ENCODE measurements at places on chromosomes 11 and 22.

DNA sequence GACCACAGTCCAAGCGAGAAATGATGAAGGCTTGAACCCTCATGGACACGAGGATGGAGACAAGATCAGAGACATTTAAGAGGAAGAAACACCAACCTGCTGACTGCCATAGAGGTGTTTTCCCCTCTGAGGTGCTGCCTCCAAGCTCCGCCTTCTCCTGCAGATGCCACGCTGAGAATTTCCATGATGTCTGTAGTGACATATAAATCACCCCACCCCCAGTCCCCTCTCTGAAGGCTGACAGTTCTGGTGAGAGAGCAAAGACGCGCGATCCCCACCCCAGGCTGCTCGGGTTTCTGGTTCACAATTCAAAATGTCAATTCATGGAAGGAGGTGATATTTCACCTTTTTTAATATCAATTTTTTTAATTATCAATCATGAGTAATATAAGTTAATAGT, 28.2 kb downstream of the LRRC32 start:
- DNase-seq: no peak

DNA sequence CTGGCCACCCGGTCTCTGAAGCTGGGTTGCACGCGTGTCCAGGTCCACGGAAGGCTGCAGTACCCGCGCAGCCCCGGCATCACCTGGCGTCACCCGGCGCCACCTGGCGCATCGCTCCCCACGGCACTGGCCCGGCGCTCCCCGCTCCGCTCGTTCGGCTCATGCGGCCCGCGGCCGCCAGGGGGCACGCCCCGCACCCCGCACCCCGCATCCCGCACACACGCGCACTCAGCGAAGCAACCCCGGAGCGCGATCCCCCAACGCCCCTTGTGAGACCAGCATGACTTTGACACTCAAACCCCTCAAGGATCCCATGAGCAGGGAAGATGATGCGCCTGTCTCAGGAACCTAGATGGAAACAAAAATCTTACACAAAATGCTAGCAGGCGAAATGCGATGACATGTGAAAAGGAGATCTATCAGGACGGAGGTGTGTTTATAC, 11.9 kb downstream of the B3GNT6 start:
- DNase-seq: peak; percentile 28

DNA sequence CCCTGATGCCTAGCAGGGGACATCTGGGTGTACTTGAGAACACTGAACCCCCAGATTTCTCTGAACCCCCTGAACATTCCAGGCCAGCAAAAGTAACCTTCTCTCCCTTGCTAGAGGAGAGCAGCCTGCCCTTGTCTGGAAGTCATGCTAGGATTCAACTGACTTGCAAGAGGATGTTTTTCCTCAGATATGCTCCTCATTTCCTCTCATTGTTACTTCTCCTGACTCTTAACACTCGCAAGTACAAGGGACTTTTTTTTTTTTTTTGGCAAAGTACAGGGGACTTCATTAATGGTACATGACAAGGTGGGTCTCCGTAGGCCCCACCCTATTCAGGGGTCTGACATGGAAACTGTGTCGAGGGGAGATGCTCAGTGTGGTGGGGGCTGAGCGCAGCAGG, 6.3 kb upstream of the MCHR1 start:
- no peak for DNase-seq

GRCh38 chr11:79150966-79151365, 289.9 kb downstream of the TENM4 start:
- no peak for DNase-seq

GRCh38 chr11:118609380-118610224, 2.2 kb downstream of the PHLDB1 start:
- peak; percentile 9 for DNase-seq

- DNase-seq: no peak
These were observed 308.3 kb upstream of the NCAM1 start for GRCh38 chr11:112652786-112653390.

- no peak for DNase-seq
These were observed 1.3 kb downstream of the TIGD3 start for GRCh38 chr11:65355776-65356393.

GRCh38 chr22:32482708-32483107, 8.1 kb downstream of the FBXO7 start:
- no peak for DNase-seq

- DNase-seq: no peak
These were observed 4.6 kb downstream of the MYH9 start for GRCh38 chr22:36383110-36383581.

- DNase-seq: no peak
These were observed 1.6 kb upstream of the TRIM29 start for GRCh38 chr11:120139316-120140069.

- no peak for DNase-seq
These were observed 10.9 kb upstream of the GNAZ start for GRCh38 chr22:23059284-23059948.

DNA sequence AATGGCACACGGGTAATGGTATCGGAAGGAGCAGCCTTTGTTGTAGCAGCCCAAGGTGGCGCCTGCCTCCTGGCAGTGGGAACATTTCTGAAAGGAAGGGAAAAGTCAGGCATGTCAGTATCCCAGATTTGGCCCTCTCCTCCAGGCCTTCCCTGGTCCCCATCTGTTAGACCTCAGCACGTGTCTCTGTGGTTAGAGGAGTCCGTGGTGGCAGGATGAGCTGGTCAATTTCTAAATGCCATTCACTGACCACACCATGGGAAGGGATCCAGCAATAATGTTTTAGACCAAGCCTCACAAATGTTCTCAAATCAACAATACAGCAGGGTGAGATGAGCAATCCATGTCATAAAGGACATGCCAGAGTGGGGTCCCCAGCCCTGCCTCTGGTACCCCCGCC, 49.0 kb upstream of the CYP2D6 start:
- DNase-seq: no peak

GRCh38 chr11:30015725-30016412, 961 bp downstream of the KCNA4 start:
- DNase-seq: no peak

- DNase-seq: no peak
These were observed 144.6 kb downstream of the WT1 start for GRCh38 chr11:32290783-32291182.

DNA sequence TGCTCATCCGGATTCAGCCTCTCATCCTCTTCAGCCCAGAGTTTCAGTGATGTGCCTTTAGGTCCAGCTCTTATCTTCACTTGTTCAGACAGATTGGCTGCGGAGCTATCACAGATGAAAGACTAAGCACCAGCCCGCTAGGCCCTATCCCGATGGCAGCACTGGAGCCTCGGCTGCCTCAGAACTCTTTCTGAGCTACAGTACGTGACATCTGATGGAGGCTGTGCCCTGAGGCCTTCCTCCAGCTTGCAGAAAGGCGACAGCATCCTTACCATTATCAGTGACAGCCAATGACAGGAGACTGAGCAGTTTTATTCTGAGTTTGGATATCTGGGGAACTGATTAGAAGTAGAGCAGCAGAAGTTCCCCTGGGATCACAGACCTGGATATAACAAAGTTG, 4.0 kb downstream of the OR8B8 start:
- no peak for DNase-seq
